ENCODE measurements at places on chromosomes 12 and 14. TPM values are rescaled to one million over a fixed set of nuclear protein-coding genes. Genes with fewer than 3 reads are reported as not detected.

DNA sequence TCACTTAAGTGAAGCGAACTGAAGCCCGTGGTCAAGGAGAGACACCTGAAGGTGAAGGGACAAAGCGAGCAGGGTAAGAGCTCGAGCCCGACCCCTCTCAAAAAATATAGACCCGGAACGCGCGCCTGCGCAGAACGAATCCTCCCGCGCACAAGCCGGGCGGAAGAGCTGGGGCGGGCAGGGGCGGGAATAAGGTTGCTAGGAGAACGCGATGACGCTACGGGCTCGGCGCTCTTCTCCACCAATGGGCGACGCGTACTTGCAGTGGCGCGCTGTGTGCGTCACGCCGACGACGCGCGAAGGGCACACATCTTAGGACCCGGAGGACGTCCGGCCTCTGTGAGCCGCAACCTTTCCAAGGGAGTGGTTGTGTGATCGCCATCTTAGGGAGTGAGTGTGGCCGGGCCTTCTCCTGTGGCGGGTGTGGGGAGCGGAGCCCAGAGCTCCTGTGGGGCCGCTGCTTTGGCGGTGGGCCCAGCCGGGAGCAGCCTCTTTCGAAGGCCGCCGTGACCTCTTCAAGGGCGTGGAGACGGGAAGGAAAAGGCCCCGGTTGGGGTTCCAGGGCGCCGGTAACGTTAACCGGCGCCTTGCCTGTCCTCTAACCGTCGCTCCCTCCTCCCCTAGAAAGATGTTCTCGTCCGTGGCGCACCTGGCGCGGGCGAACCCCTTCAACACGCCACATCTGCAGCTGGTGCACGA lies at the start of gene SLC25A3:
SLC25A3 (plus strand) TSS at position 336 of the 699 bp plus-strand sequence; CDS start at position 629, 293 bp downstream.
- DNase-seq, result peak; percentile 99

GRCh38 chr12:105724641-105725040 lies 394.1 kb downstream of the C12orf75 start:
- DNase-seq, result no peak

The RTRAF gene
- 276 TPM for total RNA-seq

The RHOJ gene
- total RNA-seq, result 18.3 TPM

DNA sequence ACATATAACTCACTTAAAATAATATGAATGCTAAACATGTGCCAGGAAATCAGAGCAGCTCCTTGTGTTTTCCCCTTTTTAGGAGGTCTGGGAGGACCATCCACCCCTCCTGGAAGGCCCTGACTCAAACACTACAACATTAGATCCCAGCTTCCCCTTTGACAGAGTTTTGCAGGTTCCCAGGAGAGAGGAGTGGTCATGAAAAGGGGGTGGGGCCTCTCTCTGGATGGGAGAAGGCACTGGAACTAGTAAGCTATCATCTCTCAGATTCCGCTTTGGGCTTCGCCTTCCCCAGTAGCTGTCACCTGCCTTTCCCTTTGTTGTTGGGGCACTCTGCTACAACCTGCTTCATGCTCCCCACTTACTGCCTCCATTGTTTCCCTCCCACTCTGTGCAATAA lies 149.2 kb downstream of the ZFP36L1 start:
- DNase-seq, result no peak

GRCh38 chr14:47674543-47675465 lies 601 bp downstream of the MDGA2 start:
- DNase-seq, result peak; percentile 49

The MIA2 gene
- 22.2 TPM for total RNA-seq

The KRT80 gene
- not detected for total RNA-seq

The ARHGAP9 gene
- 6.4 TPM for total RNA-seq

The BMAL2 gene
- total RNA-seq, result 1.2 TPM

DNA sequence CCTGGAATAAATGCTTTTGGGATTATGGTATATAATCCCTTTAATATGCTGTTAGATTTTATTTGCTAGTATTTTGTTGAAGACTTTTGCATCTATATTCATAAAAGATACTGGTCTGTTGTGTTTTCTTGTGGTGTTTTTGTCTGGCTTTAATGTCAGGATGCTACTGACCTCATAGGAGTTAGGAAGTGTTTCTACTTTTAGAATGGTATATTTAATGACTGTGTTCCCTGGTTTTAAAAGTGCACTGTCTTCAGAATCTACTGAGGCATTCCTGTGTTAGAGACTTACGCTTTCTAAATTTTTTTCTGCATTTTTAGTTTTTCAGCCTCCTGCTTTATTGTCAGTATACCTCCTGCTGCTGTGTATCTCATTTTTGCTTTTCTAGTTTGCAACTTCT lies 51.6 kb downstream of the ARHGAP5 start:
- no peak for DNase-seq

The ACSS3 gene
- total RNA-seq, result 20.4 TPM

Data from Right ventricle myocardium inferior (tissue), 1 donor.